ENCODE measurements at places on chromosomes 13 and 19.

GRCh38 chr13:99960663-99961311, 10.8 kb downstream of the ZIC5 start:
- DNase-seq = no peak

- DNase-seq = no peak
These were observed 8.3 kb downstream of the TMEM255B start for GRCh38 chr13:113767366-113767765.

DNA sequence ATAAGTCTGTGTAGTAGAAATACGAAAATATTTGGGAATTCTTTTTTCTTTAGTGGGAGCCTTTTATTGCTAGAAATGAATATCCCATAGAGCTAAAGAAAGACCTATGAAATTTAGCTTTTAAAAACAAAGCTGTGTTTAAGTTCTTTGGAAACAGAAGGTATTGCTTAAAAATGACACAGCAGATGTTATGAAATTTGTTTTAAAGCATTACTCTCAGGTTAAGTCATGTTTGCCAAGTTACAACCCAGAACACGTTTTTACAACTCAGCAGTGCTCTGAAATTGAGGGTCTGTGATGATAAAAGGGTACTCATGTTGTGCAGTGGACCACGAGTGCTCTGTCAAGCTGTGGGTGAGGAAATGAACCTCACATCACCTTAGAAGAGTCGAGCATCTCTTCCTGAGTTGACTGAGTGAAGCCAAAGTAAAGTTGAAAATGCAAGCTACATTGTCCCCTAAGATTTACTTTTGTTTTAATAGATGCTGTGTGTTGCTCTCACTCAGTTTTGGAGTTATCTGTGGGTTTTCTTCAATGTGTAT, 161.1 kb downstream of the SHISA2 start:
- DNase-seq = no peak

DNA sequence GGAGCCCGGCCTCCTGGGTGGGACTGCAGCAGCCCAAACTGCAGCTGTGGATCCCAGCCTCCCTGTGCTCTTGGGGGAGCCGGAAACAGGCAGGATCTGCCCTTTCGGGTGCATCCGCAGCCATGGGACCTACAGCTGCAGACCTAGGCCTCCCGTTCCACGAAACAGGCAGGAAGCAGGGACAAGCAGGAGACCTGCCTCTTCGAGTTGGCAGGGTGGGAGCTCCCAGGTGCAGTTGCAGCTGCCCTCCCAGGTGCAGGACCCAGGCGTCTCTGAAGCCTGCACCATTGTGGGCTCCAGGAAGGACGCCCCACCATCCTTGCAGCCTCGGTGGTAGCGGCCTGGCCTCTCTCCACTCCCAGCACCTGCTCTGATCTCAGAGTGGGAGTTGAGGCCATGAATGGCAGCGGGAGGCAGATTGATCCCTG, 189.0 kb upstream of the KLHL1 start:
- no peak for DNase-seq

DNA sequence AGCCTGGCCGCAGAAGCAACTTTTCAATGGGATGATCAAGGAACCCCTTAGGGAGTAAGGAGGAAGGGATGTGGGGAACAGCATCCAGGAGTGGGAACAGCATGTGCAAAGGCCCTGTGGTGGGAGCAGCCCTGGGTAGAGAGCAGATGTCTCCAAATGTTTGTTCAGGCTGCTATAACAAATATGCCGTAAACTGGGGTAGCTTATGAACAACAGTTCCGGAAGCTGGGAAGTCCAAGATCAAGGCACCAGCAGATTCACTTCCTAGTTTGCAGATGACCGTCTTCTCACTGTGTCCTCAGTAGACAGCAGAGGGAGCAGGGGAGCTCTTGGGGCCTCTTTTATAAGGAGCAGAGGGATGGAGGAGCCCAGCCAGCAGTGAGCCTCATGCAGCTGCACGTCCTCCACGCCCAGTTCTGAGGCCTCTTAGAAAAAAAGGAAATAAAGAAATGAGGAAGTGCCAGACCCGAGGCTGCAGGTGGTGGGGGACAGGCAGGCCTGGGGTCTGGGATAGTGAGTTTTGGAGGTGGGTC, 4.2 kb upstream of the LRRC25 start:
- peak; percentile 44 for DNase-seq

GRCh38 chr19:42270346-42271044, 1.4 kb downstream of the CIC start:
- DNase-seq = peak; percentile 85

DNA sequence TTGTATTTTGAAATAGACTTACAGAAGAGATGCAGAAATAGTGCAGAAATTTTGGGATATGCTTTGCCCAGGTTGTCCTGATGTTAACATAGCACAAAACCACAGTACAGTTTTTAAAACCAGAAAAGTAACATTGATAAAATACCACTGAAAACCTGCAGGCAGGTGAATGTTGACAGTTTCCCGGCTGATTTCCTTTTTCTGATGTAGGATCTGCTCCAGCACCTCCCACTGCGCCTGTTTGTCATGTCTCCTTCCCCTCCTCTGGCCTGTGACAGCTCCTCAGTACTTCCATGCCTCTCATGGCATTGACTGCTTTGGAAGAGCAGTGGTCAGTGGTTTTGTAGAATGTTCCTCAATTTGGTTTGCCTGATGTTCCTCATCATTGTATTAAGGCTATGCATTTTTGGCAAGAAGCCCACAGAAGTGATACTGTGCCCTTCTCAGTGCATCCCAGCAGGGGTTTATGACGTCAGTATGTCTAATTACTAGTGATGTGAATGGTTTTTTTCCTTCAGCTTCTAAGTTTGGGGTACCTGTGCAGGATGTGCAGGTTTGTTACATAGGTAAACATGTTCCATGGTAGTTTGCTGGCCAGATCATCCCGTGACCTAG, 31.0 kb downstream of the TDRD12 start:
- no peak for DNase-seq

DNA sequence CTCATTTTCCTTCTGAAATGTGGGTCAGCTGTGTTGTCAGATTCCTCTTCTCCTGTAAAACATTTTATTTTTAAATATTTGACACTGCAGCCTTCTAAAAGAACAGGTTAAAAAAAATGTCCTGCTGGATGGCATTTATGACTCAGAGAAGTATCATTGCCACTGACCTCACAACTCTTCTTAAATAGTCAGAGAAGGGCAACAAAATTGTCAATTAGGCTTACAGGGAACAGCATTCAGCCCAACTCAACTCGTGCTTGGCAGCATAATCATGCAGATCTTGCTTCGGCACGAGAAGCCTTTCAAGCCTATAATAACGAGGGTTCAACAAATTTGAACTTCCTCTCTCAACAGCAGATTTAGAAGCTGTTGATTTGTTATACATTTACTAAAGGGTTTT, 296.7 kb upstream of the DACH1 start:
- DNase-seq = no peak

GRCh38 chr13:60509601-60510386, 112.8 kb downstream of the TDRD3 start:
- no peak for DNase-seq

- DNase-seq = no peak
These were observed 99.6 kb downstream of the PAN3 start for GRCh38 chr13:28237944-28238343.

DNA sequence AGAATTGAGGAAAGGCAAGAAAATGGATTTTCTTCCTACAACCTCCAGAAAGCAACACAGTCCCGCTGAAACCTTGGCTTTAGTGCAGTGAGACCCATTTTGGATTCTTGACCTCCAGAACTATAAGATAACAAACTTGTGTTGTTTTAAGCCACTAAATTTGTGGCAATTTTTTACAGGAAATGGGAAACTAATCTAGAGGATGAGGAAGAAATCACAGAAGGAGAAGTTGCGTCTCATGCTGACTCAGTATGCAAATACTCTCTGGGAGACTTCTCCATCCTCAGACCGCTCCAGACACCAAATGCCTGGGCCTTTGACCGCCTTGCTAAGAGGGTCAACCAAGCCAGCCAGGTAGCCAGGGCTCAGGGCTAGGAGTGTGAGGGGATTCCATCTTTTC, 13.1 kb upstream of the CEACAM16 start:
- DNase-seq = peak; percentile 35

- DNase-seq = peak; percentile 33
These were observed 6.1 kb upstream of the KANK2 start for GRCh38 chr19:11203194-11204075.

DNA sequence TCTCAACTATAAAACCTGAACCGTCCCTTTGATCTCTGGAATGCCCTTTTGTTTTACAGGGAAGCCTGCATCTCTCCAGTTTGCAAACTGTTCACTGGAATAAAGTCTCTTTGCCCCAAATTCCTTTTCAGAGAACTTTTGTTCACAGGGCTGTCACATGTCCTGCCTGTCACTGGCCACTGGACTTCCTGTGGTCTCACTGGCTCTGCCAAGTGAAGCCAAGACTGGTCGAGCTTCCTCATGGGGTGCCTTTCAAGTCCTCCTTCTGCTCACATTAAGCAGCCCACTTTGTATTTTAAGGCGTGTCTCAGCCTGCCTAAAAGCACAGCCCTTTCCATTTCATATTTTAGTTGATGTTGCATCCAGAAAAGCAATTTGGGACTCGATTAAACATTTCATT, 215.7 kb downstream of the KATNAL1 start:
- DNase-seq = no peak

DNA sequence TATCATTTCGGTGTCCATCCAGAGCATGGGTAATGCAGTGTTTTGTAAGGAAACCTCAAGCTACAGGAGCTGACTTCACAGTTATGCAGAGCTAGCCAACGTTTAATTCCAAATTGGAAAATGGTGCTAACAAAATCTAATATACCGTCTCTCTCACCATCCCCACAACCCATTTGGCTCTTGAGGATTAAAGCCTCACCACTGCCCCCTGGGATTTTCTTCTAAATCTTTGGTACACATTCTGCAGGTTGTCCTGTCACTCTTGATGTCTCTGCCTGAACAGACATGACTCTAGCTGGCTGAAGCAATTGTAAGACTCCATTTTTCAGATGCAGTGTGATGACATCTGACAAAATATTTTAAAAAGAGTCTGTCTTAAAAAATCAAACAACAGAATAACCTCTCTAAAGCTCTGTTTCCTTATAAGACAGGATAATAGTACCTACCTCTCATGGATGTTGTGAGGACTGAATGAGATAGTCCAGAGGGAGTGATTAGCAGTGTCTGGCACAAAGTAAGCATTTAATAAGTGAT, 451.8 kb downstream of the SUCLA2 start:
- no peak for DNase-seq

DNA sequence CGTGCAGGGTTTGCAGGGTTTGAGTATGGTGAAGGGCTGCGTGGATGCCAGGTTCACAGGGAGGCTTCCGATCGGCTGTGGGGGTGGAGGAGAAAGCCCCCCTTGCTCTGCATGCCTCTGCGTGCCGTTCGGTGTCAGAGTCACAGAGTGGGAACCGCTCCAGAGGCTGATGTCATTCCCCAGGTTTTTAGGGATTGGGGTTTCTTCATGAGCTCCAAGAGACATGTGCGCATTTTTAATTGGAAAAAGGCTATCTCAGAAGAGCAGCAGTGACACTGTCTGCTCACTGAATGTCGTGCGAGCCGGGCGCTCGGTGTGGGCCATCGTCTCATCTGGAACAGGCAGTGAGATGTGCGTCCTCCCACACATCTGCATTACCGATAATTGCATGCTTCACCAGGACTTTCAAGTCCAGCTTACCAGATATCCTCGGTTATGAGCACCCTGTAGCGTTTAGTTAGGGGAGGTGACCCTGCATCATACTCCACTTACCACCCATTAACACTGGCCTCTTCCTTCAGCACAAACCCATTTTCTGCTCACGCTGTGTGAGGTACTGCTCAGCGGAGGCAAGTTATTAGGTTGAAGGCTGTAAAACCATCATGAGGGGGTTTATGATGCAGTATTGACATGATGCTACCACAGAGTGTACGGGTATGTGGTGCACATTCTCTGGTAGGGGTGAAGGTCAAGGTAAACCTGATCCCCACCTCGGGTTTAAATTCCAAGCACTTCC, 1.7 kb downstream of the MCF2L start:
- DNase-seq = no peak

DNA sequence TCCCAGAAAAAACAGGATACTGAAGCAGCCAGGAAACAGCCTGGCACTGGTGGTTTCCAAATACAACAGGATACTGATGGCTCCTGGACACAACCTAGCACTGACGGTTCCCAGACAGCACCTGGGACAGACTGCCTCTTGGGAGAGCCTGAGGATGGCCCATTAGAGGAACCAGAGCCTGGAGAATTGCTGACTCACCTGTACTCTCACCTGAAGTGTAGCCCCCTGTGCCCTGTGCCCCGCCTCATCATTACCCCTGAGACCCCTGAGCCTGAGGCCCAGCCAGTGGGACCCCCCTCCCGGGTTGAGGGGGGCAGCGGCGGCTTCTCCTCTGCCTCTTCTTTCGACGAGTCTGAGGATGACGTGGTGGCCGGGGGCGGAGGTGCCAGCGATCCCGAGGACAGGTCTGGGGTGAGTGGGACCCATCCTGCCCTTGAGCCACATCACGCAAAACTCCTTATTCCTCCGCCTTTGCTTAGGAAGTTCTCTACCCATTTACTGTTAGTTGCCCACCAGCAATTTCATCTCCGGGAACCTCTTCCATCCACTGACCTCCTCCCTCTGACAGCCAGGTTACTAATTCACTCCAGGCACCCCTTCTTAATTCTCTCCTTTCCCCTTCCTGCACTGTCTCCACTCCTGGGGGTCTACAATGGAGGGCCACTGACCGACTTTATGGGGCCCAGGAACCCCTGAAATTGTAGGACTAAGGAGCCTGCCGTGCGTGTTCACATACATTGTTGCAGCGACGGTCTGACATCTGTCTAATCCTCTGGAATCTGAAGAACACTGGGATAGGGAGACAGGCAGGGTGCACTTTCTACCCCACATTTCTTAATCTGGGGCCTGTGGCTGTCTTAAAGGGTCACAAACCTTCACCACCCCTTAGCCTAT, 1.2 kb downstream of the ITPKC start:
- no peak for DNase-seq

GRCh38 chr13:113403255-113404104, 39.5 kb upstream of the GRTP1 start:
- DNase-seq = no peak

- DNase-seq = no peak
These were observed 51.5 kb downstream of the BICRA start for GRCh38 chr19:47660435-47660832.

- no peak for DNase-seq
These were observed 148.0 kb downstream of the DCLK1 start for GRCh38 chr13:35983206-35983605.

DNA sequence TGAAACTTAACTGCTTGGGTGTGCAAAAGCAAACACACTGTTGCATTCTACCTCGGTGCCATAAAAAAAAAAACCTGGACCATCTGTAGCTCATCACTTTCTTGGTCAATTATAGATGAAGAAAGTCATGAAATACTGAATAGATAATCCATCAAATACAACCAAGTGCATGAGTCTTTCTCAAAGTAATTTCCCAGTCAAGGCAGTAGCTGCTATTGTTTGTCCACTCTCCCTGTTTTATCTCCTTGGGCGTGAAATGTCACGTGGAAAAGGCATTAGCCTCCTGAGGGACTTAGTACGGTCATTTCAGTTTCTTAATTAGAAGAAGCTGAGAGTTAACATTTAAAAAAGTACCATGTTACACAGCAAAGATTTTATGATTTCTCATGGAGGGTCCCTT, 1697.9 kb downstream of the PCDH9 start:
- DNase-seq = no peak

GRCh38 chr13:27927444-27928352, 7.9 kb downstream of the PDX1 start:
- no peak for DNase-seq
